ENCODE measurements at places on chromosomes 7 and 10.

DNA sequence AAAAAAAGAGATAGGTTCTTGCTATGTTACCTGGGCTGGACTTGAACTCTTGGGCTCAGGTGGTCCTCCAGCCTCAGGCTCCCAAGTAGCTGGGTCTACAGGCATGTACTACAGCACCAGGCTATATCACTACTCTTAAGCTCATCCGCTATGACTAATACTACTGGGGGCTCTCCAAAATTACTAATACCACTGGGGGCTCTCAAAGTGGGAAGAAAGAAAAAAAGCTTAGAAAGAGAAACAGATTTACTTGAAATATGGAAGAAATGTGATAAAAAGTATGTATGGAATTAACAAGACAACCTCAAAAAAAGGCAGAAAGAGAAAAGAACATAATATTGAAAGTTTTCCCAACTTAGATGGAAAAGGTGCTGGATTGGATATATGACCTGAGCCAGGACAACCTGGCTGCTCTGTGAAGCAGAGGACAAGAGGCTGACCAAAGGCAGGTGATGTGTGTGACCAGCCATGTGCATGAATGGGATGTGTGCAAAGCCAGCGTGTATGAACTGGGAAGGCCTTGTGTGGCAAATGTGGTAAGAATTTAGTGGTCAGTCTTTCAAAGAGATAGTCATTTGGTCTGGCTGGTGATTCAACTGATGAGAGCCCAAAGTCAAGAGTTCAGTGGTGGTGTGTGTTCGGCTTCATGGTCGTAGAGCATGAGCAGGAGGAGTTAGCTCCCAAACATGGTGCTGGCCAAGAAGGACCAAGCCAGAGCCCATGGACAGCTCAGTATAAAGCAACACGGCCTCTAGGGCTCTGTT, 232.4 kb upstream of the KLF14 start:
- no peak for DNase-seq

DNA sequence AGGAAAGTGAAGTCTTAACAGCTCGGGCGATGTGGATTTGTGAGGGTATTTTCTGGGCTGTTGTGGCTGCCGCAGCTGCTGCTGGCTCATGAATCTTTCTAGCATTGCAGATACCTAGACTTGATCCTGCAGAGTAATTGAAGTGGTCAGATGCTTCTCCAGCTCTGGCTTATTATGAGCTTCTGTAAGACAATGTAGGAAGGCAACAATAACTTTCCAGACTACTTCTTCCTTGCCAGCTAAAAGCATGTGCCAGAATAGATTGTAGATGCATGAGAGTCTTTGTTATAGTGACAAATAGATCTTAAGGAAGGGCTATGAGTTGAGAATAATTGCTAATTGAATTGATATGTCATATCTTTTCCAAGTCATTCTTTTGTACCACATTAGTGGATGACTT, 461.4 kb upstream of the POT1 start:
- DNase-seq = peak; percentile 43

- DNase-seq = peak; percentile 28
Measured at GRCh38 chr10:31769564-31769963, 159.1 kb downstream of the ARHGAP12 start.

DNA sequence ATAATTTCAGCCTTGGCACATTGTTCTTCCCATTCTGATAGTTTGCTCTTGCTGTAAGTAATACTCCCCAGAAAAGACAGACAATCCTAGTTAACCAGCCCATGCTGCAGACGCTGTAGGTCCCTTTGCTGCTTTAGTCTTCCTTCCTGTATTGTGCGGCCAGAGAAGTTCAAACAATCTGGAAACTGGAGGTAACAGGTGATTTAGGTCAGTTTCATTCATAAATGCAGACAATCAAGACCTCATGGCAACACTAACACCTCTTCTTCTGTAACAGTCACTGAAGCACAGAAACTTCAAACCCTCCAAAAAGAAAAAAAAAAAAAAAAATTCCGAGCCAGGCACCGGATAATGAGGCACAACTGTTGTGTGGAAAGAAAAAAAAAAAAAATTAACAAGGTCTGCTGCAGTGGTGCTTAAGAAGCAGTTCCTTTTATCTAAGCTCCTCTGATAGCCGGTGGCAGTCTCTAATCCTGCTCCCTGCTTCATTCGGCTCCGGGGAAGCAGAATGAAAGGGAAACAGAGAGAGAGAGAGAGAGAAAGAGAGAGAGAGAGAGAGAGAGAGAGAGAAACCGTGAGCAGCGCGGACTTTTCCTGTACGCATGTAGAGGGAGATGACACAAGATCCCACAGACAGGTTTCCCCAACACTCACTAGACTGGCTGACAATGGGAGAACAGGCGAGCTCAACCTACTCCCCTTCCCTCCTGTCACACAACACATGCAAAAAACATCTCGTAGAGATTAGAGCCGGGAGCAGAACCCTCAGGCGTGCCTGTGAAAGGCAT, at the start of gene SEMA3A:
TSS of gene SEMA3A (minus strand) at position 306 of the 788 bp plus-strand sequence. CDS start at position 103, 203 bp downstream.
- DNase-seq = peak; percentile 95

- no peak for DNase-seq
Measured at GRCh38 chr7:36875794-36876193, 151.5 kb upstream of the AOAH start.

DNA sequence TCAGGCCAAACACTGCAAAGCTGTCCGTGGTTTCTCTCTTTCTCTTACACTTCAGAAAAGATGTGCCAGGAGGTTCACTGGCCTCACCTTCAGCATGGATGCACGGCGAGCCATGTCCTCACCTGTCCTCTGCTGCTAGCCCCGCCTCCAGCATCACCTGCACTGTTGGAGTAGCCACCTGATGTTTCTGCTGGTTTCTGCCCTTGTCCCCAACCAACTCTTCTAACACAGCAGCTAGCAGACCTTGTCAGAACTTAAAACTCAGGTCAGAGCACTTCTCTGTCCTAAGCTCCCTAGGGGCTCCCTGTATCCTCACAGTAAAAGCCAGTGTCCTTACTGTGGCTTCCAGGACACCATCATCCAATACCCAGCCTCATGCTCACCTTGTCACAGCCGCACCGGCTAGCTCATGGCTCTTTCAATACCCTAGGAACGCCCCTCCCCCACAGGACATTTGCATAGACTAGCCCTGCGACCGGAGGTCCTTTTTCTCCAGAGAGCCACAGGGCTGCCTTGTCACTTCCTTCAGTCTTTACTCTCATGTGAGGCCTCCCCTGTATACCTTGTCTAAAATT, 15.2 kb downstream of the PALD1 start:
- DNase-seq = no peak

- DNase-seq = peak; percentile 58
Measured at GRCh38 chr10:102230264-102230860, 4.3 kb downstream of the ELOVL3 start.

DNA sequence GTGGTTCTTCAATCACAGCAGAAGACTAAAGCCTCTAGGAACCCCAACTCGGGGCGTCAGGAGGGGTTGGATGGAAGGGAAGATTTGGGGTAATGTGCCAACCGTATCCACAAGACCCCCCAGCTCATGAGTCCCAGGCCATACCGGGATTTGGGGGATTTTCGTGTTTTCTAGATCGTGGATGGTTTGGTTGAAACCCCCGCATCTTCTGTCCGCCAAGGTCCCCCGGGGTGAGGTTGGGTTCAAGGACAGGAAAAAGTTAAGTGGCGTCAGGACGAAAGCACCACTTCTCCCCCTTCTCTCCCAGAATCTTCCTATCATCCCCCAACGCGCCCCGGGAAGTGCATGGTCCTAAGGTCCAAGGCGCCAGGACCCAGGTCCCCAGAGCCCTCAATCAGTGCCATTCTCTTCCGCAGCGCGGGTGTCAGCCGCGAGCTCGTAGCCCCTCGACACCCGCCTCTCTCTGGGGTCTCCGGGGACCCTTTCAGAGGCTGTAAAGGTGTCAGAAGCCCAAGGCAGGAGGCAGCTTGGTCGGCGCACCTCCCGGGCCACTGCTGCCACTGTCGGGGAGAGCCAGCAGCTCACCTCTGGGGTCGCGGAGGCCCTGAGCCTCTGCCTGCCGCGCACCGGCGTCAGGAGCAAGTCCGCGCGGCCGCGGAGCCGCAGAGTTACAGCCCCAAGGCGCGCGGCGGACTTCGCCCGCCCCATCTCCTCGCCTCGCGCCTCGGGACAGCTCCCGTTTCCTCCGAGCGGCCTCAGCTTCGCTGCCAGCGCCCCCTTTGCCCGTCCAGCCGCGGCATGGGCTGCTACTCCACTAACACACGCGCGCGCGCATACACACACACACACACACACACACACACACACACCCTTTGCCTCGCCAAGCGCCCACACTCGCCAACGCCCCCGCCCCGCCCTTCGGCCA, 1.5 kb downstream of the MKX start:
- DNase-seq = peak; percentile 27

GRCh38 chr7:22563032-22563501, 63.1 kb upstream of the STEAP1B start:
- peak; percentile 40 for DNase-seq

DNA sequence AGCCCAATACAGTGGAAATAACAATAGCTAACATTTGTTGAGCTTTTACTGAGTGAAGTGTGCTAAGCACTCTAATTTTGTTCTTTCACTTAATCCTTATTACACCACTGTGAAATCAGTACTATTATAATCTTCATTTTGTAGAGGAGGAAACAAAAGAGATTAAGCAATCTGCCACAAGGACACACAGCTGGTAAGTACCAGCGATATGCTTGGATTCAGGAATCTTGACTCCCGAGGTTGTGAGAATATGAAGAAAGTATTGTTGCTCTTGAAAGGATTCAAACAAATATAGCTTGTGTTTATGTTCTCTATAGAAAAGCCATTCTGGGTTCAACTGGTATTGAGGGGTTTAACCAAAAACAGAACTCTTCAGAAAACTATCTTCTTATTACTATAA, 93.7 kb upstream of the HECTD2 start:
- DNase-seq = peak; percentile 41

- no peak for DNase-seq
Measured at GRCh38 chr10:61744469-61744868, 81.7 kb downstream of the CABCOCO1 start.

Data from mesenchymal stem cell (in vitro differentiated cells and primary cell).